ENCODE measurements at places on chromosomes 12 and 14.

DNA sequence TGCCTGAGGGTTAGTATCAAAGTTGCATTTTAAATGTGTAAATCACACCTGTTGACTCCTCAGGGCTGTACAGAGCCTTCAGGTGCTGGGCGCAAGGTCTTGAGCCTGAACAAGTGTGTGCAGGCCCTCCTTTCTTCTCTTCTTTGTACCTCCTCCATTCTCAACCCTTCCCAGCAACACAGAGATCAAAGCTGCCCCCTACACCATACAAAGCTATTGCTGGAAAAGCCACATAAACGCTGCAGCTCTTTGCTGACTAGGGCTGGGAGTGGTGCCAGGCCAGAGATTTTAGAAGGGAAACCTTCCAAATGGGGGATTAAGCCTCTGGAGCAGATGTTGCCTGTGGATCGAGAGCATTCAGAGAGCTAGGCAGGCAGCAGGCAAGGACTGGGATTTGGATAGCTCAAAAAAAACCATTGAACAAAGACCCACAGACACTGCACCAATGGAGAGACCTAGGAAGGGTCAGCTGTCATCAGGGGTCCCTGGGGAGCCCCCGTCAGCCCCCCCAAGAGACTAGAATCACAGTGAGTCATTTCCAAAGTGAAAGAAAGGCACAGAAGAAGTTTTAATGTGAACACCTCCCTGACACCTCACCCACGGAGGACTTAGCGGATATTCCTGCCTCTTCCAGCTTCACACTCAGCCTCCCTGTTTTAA is 18.2 kb upstream of the SUSD6 start:
- DNase-seq = peak; percentile 69

GRCh38 chr12:85057370-85057963 is 21.3 kb downstream of the LRRIQ1 start:
- DNase-seq = peak; percentile 56

DNA sequence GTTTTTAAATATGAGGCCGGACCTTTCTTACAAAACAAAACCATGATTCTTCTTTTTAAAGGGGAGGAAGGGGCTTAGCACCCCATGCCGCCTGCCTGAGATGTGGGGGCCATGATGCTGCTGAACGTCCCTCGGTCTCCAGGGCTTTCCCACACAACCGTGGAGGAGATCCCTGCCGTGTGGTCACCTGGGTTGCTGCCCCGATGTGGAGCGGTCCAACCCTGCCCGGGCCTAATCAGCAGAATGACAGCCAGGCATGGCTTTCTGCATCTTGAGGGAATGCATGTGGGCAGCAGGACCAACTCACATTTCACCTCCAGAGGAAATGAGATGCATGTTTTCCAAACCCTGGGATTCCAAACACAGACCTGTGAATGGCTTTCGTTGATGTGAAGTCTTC is 48.9 kb upstream of the C14orf180 start:
- DNase-seq = no peak

GRCh38 chr12:83018088-83018487 is 331.4 kb downstream of the TMTC2 start:
- DNase-seq = no peak

DNA sequence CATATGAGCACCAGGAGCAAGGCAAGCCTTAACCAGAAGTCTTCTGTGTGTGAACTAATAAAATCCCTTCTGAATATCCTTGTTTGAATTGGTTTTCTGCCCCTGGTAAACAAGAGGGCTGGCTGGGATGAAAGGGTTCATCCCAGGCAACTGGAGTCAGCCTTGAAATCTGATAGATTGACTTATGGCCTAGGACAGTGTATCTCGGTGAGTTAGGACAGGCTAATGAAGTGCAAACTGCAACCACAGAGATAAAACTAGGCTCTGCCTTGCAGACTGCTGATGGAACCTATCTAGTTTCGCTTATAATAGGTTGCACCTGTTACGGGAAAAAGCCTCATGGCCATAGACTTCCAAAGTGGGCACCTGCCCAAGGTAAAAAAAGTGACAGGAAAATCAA is 451.9 kb upstream of the NOVA1 start:
- no peak for DNase-seq

- DNase-seq = no peak
These were observed 118.8 kb downstream of the TPH2 start for GRCh38 chr12:72057330-72057914.

- no peak for DNase-seq
These were observed 13.9 kb upstream of the ANKRD33 start for GRCh38 chr12:51874000-51874399.

DNA sequence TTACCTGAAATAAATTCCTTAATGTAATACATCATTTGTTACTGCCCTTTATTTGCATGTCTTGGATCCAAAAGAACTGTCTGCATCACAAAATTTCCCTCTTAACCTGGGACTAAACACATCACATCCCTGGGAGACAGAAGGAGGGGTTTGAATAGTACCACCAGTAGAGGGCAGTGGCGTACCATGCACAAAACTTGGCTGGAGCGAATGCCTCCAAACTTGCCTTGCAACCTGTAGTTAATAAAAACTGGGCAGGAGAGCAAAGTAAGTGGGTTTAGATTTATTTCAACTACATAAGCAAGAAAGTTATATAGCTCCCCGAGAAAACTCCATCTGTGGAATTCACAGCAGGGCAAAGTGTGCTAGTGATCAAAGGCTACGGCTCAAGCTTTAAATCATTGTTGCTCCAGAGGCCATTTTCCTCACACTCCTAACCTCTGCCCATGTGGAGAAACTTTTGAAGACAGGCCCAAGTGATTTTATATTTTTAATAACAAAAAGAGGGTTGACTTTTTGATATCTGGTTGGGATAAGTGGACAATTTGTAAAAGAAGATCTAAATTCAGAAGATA is 1176.7 kb upstream of the SEL1L start:
- peak; percentile 74 for DNase-seq

DNA sequence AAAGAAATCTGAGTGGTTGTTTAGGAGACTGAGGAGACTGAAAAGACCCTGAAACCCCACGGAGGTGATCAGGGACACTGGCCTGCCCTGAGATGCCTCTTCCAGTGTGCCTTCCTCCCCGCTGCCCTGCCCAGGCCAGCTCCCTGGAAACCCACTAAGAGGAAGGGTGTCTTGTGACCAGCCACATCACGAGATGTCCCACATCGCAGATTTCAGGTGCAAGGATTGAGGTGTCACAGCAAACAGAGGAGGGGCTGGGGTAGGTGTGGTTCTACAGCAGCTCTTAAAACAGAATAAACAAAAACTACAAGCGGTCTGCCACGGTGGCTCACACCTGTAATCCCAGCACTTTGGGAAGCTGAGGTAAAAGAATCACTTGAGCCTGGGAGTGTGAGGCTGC is 184.3 kb upstream of the C14orf180 start:
- no peak for DNase-seq

DNA sequence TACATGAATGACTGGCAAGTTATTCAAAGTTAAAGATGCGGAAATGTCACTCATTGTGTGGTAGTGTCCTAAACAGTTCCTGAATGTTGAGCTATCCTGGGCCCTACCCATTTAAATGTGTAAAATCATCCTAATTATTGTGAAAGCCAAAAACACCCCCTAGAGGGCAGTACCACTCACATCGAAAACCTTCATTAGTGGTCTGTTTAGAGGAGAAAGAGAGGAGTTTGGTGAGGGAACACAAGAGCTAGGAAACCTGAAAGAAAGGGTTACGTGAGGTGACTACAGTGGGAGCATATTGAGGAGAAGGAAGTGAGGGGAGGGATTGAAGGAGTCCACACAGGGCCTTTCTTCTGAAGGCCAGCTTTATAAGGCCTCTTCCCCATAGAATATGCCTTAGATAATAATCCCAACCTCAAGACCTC is 2.5 kb upstream of the TEP1 start:
- DNase-seq = peak; percentile 65

- no peak for DNase-seq
These were observed 12.8 kb upstream of the GPX2 start for GRCh38 chr14:64955297-64955696.

DNA sequence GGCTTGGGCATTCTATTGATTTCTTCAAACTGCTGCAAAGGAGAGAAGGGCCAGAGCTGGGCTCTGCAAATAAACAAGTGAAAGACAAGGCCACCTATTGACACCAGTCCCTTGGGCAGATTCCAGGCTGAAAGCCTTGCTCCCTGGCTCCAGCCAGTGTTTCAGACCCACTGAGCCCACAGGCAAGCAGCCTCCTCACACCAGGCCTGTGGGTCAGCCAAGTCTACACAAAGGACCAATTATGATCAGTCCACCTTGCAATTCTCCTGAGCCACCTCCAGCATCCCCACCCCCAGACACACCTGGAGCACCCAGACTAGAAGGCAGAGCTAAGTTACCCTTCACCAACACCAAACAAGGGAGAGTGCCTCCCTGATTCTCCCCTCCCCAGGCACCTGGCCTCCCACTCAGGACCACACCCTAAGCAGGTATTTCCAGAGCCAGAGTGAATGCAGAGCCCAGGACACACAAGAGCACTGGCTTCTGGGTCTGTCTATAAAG is 13.8 kb downstream of the ACTN1 start:
- no peak for DNase-seq

GRCh38 chr14:102973706-102974285 is 51.3 kb downstream of the AMN start:
- DNase-seq = no peak

GRCh38 chr14:101970830-101971400 is 6.5 kb downstream of the DYNC1H1 start:
- DNase-seq = no peak

- no peak for DNase-seq
These were observed 6.9 kb downstream of the ATP2A2 start for GRCh38 chr12:110287986-110288385.

GRCh38 chr14:81684696-81685095 is 151.0 kb upstream of the SEL1L start:
- no peak for DNase-seq

GRCh38 chr12:88192426-88192825 is 50.3 kb downstream of the TMTC3 start:
- no peak for DNase-seq

DNA sequence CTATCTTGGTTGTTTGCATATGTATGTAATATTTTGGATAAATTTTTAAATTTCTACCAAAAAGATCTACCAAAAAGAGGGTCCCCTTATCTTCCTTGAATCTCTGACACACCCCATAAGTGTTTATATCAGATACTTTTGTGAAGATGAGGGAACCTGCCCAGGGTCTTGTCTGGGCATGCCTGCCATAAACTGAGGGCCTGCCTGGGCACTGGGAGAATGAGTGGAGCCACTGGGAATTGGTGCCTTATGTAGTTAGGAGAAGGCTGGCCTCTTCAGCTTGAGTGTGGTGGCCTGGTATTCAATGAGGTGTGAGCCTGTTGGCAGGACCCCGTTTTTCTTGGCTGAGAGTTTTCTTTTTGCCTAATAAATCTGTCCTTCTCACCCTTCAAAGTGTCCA is 46.5 kb downstream of the OR9K2 start:
- no peak for DNase-seq

- no peak for DNase-seq
These were observed 116.2 kb downstream of the PRMT8 start for GRCh38 chr12:3607039-3607720.

DNA sequence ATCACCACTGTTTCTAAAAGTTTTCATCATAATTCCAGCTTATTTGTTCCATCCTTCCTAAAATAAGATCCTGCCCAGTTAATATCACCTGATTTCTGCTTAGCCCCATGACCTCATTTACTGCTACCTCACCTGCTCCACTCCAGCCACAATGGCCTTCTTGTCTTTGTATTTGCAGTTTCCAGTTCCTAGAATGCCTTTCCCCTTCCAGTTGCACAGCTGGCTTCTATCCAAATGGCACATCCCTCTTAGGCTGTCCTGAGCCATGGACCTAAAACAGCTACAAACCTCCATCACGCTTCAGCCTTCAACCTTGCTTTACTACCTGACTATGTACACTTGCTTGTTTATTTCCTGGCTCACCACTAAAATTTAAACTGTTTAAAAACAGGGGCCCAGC is 6.5 kb upstream of the LGMN start:
- no peak for DNase-seq

GRCh38 chr14:65072937-65073336 is 29.4 kb downstream of the MAX start:
- no peak for DNase-seq

- DNase-seq = no peak
These were observed 150.1 kb downstream of the NTF3 start for GRCh38 chr12:5582018-5582417.

- DNase-seq = no peak
These were observed 561.0 kb upstream of the TBX3 start for GRCh38 chr12:115245020-115245419.

DNA sequence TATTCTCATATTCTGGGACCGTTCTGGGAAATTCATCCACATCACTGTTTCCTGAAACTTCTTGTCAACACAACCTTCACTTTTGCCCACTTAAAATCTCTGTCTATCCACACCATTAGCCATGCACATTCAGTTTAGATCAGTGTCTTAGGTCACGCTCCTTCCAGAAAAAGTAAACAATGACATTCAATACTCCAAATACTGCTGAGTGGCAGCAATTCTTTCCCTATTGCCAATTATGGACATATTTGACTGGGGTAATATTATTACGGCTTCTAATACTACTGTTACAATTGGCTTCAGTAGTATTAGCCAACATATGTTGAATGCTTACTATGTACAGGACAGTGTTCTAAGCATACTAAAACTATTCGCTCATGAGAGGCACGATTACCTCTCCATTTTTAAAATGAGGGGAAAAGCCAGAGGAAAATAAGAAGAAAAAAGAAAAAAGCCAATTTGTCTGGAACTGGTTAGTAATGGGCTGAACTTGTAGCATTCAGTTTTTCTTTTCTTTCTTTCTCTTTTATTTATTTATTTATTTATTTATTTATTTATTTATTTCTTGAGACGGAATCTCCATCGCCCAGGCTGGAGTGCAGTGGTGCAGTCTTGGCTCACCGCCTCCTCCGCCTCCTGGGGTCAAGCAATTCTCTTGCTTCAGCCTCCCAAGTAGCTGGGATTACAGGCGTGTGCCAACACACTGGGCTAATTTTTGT is 23.4 kb downstream of the LTBR start:
- DNase-seq = no peak

- DNase-seq = peak; percentile 30
These were observed 177.3 kb upstream of the NUDT4 start for GRCh38 chr12:93200291-93200917.

- peak; percentile 93 for DNase-seq
These were observed 47.2 kb upstream of the CTDSP2 start for GRCh38 chr12:57893431-57894353.

Data from fibroblast of mammary gland (primary cell).